ENCODE measurements at places on chromosomes 3 and 15.
A peak's percentile ranks its signal among the peaks of the same experiment; 100 is the strongest.

DNA sequence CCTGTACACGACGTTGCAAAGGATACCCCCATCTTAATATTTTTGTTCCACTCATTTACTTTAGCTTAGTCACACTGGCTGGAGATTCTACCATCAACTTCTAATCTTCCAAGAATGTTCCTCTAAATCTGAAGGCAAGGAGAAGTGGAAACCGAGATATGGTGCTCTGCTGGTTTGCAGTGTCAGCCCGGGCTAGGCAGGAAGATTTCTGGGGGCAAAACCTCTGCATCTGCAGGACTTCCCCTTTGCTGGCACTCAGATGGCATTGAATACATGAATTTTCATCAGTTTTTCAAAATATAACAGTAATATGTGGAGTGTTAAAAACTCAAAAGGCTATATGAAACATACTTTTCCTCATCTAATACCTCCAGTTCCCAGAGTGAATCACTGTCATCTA, 240.4 kb downstream of the RPLP1 start:
- DNase-seq = no peak

- no peak for DNase-seq
Observed at GRCh38 chr3:73465926-73466325, 158.8 kb downstream of the PDZRN3 start.

DNA sequence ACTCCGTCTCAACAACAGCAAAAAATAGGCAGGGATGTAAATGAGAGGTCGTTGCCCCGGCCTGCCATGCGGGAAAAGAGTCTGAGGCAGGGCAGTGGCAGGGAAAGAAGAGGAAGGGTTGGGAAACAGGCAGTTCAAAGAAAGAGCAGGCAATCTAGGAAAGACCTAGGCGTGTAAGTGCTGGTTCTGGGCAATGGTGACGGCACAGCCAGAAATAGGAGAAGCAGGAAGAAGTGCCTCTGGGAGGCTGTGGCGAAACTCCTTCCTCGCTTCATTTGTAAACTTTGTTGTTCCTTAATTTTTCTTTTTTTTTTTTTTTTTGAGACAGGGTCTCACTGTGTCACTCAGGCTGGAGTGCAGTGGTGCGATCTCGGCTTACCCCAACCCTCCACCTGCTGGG, 4.3 kb downstream of the SLC51A start:
- DNase-seq = no peak

- DNase-seq = no peak
Observed at GRCh38 chr3:176219970-176220369, 977.3 kb downstream of the TBL1XR1 start.

GRCh38 chr3:41175365-41175764, 23.9 kb upstream of the CTNNB1 start:
- no peak for DNase-seq

- DNase-seq = no peak
Observed at GRCh38 chr3:62873761-62874710, 1.2 kb downstream of the CADPS start.

DNA sequence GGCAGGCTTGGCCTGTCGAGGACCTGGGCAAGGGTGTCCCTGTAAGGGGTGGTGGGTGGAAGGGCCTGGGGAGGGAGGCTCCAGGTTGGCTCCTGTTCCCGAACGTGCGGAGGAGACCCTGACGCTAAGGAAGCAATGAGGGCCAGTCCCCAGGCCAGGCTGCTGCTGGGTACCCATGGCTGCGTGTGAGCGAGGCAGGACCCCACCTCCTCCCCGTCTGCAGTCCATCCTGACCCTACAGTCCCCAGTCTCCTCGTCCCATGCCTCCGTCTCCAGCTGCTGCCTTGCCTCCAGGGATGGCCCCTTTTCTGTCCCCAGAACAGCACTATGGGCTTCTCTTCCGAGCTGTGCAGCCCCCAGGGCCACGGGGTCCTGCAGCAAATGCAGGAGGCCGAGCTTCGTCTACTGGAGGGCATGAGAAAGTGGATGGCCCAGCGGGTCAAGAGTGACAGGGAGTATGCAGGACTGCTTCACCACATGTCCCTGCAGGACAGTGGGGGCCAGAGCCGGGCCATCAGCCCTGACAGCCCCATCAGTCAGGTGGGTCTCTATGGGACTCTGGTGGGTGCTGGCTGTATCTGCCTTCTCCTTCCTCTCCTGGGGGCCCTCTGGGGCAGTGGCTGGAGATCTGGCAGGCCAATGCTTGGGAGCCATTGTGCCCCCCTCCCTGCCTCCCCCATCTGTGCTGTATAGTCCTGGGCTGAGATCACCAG, 571 bp downstream of the FES start:
- DNase-seq = no peak

- DNase-seq = no peak
Observed at GRCh38 chr15:93200081-93200836, 111.2 kb upstream of the RGMA start.

DNA sequence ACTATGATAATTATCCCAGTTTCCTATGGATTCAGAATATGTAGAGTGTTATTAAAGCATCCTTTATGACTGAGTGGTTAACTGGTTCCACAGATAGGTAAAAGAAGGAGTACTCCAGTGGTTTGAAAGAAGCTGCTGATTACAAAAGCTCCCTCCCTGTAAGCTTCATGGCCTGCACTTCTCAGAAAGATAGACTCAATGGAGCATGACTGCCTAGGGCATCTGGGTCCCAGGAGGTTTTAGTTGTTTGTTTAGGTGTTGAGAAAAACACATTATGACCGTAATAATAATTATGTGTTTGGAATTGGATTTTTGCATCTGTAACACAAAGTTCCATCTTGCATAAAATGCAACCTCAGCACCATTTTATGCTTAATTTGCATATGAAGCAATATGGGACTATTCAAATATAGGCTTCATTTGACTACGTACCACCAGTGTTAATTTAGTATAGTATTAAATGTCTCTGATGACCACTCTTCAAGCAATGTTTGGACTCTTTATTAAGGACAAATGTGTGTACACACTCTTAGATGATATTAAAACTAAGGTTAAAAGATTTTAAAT, 121.1 kb downstream of the ROBO2 start:
- no peak for DNase-seq

DNA sequence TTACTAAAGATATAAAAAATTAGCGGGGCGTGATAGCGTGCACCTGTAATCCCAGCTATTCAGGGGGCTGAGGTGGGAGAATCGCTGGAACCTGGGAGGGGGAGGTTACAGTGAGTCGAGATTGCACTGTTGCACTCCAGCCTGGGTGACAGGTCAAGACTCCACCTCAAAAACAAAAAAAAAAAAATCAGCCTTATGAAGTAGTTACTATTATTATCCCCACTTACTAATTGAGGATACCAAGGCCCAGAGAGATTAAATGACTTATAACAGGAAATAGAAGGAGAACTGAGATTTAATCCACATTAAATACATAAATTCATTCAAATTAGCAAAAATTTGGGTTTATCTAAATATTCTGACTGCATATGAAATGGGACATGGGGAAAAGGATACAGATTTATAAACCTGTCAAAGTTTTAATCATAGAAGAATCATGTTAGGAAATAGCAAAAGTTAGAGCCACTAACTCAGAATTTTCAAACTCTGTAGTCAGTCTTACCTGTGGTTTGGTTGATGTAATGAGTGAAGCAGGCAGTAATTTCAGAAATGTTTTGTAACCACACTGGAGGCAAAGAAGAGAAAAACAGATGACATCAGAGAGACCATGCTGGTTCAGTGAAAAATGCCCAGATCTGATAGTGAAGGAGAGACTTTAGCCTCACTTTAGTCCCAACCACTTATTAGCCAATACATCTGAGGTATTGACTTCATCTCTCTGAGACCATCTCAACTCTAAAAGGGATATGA, 25.0 kb upstream of the ACAP2 start:
- DNase-seq = no peak

DNA sequence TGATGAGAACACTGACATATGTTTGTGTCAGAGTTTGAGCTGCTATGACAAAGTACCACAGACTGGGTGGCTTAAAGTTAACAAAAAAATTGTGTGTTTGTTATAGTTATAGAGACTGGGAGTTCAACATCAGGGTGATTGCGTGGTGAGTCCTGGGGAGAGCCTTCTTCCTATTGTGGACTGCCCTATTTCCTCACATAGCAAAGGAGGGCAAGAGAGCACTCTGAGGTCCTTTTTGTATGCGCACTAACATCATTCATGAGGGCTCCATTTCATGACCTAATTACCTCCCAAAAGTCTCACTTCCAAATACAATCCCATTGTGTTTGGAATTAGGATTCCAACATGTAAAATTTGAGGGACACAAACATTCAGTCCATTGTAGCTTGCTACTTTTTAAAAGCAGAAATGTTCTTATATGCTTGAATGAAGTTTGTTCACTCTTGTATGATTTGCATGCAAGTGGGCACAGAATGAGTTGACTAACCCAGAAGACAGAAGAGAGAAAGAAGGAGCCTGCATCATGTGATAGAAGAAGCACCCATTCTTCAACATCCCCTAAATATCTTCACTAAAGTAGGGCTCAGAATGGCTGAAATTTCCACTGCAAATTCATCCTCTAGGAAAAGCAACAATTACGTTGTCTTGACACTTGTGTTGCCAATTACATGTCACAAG, 18.9 kb upstream of the ALCAM start:
- DNase-seq = no peak

DNA sequence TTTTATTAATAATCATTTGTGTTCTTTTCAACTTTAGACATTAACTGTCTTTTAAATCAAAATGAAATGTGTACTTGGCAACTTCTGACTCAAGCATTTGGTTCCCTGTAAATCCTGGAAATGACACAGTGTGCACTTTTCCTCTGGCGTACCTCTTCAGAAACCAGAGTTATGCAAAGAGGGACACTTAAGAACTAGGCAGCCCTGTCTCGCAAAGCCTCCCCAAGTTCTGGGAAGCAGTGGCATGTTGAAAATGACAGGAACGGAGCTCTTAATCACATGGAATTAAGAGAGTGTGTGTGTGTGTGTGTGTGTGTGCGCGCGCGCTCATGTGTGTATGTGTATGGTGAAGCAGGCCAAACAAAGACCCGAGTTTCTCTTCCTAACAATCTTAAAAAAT, 707.4 kb downstream of the MECOM start:
- DNase-seq = no peak

- no peak for DNase-seq
Observed at GRCh38 chr15:100623301-100623700, 20.9 kb downstream of the ASB7 start.

DNA sequence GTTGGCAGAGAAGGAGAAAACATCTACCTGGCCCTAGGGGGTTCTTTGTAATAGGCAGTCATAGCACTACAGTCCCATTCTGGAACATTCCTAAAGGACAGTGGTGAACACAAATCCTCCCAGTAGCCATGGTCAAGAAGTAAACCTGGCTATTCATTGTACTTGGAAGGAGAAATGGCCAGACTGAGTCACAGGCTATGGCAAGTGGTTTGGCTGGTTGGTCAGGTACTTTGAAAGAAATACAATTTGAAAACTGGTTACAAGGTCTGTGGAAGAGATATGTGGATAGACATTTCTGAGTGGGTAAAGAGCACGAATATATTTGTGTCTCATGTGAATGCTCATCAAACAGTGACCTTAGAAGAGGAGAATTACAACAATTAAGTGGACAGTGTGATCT, 33.0 kb upstream of the FAN1 start:
- DNase-seq = no peak

GRCh38 chr3:115590873-115591272, 32.4 kb upstream of the GAP43 start:
- no peak for DNase-seq

DNA sequence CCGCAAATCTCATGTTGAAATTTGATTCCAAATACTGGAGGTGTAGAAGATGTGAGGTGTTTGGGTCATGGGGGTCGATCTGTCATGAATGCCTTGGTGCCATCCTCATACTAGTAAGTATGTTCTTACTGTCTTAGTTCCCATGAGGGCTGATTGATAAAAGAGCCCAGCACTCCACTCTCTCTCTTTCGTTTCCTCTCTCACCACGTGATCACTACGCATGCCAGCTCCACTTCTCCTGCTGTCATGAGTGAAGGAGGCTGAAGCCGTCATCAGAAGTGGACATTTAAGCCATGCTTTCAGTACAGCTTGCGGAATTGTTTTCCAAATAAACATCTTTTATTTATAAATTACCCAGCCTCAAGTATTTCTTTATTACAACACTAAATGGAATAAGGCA, 6.1 kb downstream of the OR5H15 start:
- DNase-seq = no peak

DNA sequence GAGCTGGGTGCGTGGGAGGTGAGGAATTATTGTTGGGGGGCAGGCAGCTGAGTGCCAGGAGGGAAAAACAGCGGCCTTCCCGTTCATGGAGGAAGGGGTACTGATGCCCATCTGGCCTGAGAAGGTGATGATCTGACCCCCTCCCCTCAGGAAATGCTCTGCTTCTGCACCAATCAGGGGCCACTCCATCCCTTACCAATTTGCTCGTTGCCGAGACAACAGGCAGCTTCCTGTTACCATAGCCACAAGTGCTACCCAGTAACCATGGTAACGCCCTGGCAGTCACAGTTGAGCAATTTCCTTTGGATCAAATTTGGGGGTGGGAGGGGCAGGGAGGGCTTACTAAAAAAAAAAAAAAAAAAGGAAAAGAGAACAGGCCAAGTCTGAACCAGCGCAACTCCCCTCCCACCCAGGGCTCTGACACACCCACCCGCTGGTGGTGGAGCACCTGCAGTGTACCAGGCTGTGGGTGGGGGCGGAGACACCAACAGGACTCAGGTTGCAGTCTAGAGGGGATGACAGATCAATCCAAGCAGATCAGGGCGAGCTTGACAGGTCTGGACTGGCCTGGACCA, 13.7 kb downstream of the CELF6 start:
- DNase-seq = peak; percentile 23

- no peak for DNase-seq
Observed at GRCh38 chr15:70316059-70316600, 218.4 kb upstream of the TLE3 start.

- no peak for DNase-seq
Observed at GRCh38 chr3:151562891-151563290, 102.0 kb upstream of the IGSF10 start.
